Stomach (tissue), 19 donors: ENCODE measurements at places on chromosomes 2 and 18.
A peak's percentile ranks its signal among the peaks of the same experiment; 100 is the strongest.

DNA sequence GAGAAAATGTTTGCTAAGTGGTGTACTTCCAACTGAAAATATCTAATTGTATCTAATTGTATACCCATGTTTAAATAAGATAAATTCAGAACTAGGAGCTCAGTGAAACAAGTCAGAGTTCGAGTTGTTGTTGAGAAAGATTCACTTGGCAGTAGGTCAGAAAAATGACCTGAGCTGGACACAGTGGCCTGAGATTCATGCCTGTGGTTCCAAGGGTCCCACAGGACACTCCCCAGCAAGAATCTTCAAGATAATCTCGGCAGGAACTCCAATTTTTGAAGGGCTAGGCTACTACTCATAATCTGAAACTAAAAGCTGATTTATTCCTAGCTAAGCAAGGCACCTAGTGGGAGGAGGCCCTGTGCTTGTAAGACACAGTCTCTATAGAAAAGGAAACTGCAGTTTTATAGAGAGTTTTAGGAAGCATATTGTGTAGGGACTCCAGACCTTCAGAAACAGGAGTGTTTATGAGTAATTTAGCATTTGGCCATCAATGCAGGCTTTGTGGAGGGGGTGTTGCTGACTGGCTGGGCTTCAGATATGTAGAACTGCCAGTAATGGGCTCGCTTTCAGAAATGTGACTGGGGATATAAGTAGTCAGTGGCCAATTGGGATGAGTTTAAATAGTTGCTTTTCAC, 43.2 kb downstream of the SP140 start:
- DNase-seq = no peak

DNA sequence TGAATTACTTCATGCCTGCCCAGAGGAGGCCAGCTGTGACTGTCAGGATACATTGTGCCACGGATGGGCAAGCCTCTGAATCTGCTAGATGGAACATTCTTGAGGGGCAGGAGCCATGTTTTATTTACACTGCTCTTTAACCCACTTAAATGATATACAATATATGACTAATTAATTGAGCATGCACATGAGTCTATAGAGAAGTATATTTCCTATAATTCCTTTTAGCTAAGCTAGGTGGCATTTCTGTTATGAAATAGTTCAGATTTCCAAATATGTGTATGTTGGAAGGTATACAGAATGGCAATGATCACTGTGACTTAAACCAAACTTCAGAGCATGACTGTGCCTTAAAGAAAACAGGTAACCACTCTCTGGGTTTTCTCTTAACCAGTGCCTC, 131.7 kb downstream of the RAB3GAP1 start:
- DNase-seq = no peak

DNA sequence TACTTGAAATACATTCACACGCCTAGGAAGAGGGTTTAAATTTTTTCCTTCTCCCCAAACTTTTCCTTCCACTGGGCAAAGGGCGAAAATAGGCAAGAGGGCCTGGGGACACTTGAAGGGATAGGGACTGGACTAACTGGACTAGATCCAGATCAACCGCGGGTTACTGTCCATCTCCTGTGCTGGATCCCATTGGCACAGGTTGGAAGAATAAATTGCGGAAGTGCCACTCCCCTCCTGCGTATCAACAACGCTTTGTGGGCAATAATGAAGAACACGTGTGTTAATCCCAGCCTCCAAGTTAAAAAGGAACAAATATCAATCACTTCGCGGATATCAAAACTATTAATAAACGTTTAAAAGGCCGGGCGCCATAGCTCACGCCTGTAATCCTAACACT, 1.7 kb upstream of the FZD5 start:
- no peak for DNase-seq

- DNase-seq = no peak
These were observed 66.6 kb upstream of the ODC1 start for GRCh38 chr2:10514743-10515142.

GRCh38 chr2:76406134-76406855, 695.6 kb upstream of the GCFC2 start:
- no peak for DNase-seq

DNA sequence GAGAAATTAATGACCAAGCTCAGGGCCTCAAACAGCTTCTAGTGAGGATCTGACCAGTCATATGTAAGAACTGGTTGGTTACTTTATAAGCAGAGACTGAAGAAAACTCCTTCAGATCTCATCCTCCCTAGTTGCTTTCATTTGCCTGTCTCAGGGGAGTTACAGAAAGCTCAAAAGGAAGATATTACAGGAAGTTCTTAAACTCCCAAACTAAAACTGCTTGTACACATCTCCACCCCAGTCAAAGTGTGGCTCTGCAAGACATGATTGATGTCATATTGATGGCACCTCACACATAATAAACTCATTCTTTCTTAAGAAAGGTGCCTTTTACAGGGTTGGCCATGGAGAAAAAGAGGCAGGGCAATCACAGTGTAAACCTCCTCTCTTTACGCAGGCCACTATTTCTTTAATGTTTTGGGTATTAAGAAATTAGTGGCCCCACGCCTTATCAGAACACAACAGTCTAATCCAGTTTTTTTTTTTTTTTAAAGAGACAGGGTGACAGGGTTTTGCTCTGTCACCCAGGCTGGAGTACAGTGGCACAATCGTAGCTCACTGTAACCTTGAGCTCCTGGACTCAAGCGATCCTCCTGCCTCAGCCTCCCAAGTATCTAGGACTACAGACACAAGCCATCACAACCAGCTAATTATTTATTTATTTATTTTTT, 62.6 kb upstream of the STK17B start:
- DNase-seq = peak; percentile 66

- DNase-seq = no peak
These were observed 46.6 kb downstream of the BCL2L11 start for GRCh38 chr2:111167076-111167862.

DNA sequence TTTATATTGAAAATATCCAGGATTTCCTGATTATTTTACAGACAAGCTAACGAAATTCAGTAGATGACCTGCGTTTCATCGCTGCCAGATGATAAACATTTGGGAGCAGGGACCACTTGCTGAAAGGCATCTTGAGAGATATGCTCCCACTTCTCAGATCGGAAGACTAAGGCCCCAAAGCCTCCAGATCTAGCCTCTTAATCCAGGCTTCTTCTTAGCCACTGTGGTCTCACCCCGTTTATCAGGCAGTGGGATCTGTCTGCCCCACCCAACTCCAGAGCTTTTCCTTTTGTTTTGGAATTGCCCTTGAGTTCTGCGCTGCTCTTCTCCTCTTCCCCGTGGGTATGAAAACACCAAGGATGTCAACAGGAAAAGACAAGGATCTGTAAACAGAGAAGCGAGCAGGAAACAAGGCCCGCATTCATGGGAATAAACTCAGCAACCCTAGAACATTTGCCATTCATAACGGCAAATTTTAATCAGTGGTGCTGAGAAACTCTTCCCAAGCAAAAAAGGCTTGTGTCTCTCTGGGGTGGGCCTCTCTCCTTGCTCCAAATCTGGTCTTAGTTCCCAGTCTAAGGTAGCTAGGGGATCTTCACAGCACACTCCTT, 21.4 kb downstream of the MYL12B start:
- no peak for DNase-seq

- peak; percentile 4 for DNase-seq
These were observed 174.9 kb downstream of the RAB3GAP1 start for GRCh38 chr2:135226961-135227360.

DNA sequence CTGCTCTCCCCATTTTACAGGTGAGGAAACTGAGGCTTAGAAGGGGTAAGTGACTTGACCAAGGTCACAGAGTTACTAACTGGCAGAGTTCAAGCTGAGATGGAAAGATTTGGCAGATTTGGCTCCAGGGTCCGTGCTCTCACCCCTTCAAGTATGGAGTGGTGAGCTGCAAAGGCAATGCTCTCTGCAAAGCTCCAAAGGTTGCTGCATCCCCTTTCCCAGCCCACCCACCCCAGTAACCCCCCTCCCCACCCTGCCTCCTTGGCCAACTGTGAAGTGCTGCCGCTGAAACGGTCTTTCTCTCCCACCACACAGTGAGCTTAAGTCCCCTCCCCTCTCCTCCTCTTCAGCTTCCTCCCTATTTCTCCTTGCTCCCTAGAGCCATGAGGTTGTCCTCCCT, 152.8 kb downstream of the CAPN13 start:
- no peak for DNase-seq

GRCh38 chr2:70480468-70480867, 73.2 kb downstream of the TGFA start:
- no peak for DNase-seq

GRCh38 chr2:200757399-200757798, 54.3 kb upstream of the BZW1 start:
- no peak for DNase-seq

- no peak for DNase-seq
These were observed 104.2 kb downstream of the CCDC85A start for GRCh38 chr2:56287974-56288373.
